ENCODE measurements at places on chromosomes 6 and 20. TPM values are rescaled to one million over a fixed set of nuclear protein-coding genes. Genes with fewer than 3 reads are reported as not detected.

Gene PLEKHG1
- 0.57 TPM for total RNA-seq

Gene KCNS1
- total RNA-seq, result not detected

Gene KIAA1586
- total RNA-seq, result 18.2 TPM

Gene PFDN6
- 18.4 TPM for total RNA-seq

Gene PAX1
- not detected for total RNA-seq

Data from naive thymus-derived CD4-positive, alpha-beta T cell (primary cell).